Stimulated activated CD8-positive, alpha-beta memory T cell treated with anti-CD3 and anti-CD28 coated beads, Interleukin-4, amount 100 ng/mL, for 24 hours (primary cell): ENCODE measurements at places on chromosomes 3 and 15.

DNA sequence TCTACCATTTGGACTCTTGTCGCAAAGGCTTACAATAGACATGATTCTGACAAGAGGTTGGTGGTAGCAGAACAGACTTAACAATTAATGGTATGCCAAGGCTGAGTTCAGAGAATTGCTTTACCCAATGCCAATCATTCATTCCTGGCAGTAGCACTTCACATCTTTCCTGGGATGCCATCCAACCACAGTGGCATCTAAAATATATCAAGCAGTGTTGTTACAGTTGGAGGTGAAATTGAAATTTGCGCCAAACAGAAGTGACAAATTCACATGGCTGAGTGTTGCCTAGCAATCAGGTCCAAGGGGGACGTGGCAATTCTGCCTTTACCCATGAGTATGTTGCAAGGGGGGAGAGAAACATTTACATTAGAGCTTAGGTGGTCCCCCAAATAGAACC lies 21.0 kb upstream of the DPH6 start:
- DNase-seq = no peak

- DNase-seq = no peak
Measured at GRCh38 chr3:46926871-46927717, 49.5 kb downstream of the CCDC12 start.

GRCh38 chr15:84863565-84864443 lies 20.7 kb upstream of the SLC28A1 start:
- DNase-seq = no peak

DNA sequence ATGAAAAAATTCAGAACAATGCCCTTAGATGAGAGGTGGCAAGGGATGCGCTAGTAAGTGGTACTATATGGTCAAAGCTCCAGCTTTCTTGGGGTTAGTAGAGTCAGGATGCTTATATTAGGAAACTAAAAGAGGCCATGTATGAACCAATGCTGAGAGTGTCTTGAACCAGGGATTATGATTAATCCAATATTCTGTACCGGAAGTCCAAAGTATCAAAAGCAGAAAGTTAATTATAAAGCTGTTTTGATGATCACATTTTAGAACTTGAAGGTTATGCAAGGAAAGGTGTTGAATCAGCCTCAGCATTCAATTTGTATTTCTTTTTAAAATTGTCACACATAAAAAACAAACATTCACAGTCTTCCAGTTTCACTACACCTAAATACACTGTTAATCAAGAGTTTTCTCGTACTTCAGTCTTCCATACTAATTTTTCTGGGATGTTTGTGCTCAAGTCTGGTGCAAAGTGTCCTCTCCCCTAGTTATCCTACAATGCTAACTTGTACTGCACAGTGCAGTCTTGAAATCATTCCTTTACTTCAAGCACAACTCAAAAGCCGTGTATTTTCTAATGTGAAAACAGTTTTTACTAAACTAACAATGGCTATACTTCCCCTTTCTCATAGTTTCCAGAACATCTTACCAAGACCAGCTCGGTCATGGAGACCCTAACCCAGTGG lies 10.7 kb upstream of the FAH start:
- DNase-seq = no peak

DNA sequence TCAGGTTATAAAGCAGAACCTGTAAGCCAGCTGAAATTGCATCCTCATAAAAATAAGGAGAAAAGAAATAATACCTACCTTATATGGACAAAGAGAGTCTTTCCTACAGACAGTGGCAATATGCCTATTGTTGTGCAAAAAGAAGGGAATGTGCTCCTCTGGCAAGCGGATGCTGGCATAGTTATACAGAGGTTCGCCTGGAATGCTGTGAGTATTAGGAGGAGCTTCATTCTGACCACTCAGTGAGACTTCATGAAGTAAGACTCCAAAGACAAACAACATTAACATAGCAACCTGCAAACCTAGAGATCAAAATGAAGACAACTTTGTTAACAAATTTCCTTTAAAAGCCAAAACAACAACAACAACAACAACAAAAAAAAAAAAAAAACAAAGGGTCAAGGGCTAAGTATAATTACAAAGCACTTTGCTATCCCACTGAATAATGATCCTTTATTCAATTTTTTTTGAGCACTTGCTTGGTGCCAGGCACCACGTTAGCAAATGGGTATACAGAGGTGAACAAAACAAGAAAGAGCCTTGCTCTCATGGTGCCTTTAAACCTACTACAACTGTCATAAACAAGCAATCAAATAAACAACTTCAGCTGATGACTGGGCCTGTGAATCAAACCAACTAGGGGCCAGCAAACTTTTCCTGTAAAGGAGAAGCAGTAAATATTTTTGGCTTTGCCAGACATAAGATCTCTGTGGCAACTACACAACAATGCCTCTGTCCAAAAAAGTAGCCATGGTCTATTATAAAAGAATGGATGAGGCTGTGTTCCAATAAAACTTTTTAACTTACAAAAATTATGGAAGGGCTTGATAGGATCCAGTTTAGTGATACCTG lies 3.7 kb downstream of the EOGT start:
- no peak for DNase-seq

GRCh38 chr15:56786966-56787365 lies 53.7 kb upstream of the ZNF280D start:
- no peak for DNase-seq

DNA sequence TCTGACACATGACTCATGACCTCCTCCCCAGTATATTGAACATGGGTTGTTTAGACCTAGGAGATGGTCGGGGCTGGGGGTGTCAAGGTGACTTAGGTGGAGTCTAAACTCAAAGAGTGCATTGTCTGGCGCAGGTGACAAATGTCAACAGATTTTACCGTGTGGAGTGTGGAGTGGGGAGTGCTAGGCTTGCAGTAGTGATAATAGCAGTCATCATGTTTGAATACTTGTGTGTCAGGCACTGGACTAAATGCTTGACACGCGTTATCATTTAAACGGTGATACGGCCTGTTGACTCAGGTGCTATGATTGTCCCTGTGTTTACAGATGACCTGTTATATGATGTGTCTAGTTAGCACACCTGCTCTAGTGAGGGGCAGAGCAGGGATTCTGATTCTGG lies 30.8 kb downstream of the MUC20 start:
- no peak for DNase-seq
